ENCODE measurements at places on chromosomes 4 and X.

- DNase-seq, result no peak
These were observed 76.5 kb downstream of the STIM2 start for GRCh38 chr4:26937139-26937538.

DNA sequence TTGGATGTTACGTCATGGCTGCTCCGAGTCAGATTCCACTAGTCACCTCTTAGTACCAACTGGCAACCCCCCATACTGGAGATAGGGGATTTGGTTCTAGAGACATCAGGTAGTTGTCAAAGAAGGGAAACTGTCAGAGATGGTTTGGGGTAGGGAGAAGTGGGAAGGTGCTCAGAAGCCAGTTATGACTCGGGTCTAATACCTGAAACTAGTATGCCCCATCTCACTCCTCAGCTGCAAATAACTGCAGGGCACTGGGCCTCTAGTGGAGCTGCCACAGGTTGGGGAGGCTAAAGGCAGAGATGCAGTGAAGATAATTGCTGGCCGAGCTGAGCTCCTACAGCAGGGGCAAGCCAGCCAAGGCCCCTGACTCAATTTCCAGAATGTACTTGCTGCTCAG lies 30.0 kb downstream of the OTUD6A start:
- no peak for DNase-seq

- DNase-seq, result no peak
These were observed 110.6 kb downstream of the DTHD1 start for GRCh38 chr4:36392024-36392423.

- DNase-seq, result no peak
These were observed 22.7 kb downstream of the JADE1 start for GRCh38 chr4:128832243-128832625.

DNA sequence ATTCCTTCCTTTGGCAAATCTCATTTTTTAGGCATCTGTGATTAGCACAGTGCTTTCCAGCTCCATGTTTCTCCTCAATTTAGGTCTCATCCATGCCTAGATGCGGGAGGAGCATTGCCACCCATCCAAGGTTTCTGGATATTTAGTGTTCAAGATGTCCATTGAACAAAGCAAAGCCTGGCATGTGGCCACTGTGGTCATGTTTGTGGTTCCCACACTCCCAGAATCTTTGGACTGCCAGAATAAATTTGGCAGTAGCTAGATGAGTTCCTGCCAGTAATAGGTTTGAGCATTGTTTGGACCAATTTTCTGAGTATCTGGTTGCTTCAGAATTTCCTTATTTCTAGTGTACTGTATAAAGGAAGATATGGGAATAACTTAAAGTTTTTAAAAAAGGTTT lies 1124.1 kb downstream of the ADGRL3 start:
- DNase-seq, result no peak

DNA sequence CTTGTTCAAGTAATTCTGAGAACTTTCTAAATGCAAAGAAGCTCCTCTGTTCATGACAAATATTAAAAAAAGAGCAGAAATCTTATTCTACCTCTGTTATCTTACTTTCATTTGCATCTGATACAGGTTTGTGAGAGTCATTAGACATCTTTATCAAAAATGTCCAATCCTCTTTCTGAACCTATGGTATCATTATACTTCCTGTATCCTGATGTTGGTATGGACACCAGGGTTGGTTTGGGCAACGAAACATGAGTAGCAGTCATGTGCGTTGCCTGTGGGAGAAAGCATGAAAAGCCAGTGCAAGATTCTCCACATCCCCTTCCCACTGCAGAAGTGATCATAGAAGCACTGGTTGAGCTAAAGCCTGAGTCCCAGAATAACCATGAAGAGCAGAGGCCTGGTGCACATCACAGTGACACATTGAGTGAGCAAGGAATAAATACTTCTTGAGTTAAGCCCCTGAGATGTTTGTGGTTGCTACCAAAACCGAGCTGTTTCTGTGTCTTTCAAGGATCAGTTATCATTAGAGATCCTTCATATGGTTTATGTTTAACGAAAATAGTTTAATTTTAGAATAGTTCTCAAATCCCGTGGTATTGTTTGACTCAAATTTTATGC lies 197.2 kb downstream of the BANK1 start:
- no peak for DNase-seq

- DNase-seq, result no peak
These were observed 61.6 kb downstream of the SYNPO2 start for GRCh38 chr4:118950224-118950623.

GRCh38 chr4:183840311-183840710 lies 64.8 kb upstream of the STOX2 start:
- peak; percentile 88 for DNase-seq

DNA sequence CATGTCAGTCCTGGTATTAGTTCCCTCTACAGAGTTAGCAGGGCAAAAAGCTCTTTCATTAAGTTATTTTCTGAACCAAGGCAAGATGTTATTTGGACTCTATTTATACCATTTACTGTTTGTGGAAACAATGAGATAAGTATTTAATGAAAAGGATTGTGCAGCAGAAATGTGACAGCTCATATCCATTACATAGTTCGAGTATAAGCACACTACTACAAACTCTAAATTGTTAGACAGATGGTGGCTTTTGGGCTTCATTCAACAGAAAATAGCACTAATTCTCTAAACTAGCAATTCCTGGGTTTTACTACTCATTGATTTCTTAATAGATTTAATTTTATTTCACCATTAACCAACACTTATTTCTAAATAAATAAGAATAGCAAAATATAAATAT lies 95.2 kb upstream of the ANK2 start:
- DNase-seq, result no peak

GRCh38 chr4:102868153-102868780 lies 525 bp upstream of the CISD2 start:
- no peak for DNase-seq

DNA sequence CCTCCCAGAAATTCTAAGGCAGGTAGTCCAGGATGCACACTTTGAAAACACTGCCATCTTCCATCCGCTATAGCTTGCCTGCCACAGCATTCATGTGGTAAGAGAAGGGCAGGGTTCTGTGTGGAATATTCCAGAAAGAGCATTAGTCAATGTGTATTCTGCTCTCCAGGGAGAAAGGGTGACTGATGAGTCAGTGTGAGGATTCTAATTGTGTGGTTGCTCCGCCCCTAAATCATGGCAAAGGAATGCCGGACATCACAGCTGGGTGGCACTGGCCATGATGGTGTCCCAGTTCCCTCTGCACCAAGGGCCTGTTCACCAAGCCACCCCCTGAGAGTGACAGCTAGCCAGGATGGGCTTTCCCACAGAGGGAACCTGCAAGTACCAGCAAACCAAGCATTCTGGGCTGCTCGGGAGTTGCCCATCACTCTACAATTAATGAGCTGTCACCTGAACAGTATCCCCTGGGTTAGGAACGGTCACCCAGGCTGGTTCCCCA lies 9.5 kb downstream of the IDS start:
- DNase-seq, result peak; percentile 89

GRCh38 chr4:1356181-1356998 lies 9.4 kb downstream of the UVSSA start:
- DNase-seq, result peak; percentile 67

GRCh38 chr4:32672359-32672758 lies 1952.2 kb downstream of the PCDH7 start:
- no peak for DNase-seq

- no peak for DNase-seq
These were observed 239.4 kb downstream of the SPATA18 start for GRCh38 chr4:52290466-52290865.

DNA sequence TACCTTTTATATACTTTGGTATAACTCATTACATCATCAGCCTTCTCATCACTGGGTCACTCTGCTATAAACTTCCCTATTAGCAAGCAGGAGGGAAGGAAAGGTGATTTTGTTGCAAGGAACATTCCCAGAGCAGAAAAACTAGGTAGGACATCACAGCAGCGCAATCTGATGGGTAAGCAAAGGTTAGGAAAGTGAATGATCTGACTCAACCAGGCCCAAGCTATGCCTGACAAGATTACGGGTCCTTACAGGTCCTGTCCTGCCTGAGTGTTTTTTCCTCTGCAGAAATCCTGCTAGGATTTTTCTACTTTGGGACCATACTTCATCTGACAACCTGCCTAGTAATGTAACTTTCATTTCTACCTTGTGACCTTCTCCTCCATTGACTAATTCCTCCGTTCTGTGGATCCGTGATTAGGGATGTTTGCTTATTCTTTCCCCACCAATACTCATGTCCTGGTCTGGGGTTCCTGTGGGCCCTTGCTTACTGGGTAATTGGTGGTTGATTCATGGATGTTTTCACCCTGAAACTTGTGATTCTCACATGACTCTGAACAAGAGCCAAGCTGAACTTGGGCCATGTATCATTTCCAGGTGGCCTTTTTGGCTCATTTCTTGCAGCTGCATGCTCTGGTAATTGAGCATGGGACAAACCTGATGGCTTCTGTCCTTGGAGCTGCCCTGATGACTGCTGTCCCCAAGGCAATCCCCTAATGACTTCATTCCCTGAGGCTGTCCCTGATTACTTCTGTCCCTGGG lies 111.9 kb upstream of the KIT start:
- peak; percentile 50 for DNase-seq

DNA sequence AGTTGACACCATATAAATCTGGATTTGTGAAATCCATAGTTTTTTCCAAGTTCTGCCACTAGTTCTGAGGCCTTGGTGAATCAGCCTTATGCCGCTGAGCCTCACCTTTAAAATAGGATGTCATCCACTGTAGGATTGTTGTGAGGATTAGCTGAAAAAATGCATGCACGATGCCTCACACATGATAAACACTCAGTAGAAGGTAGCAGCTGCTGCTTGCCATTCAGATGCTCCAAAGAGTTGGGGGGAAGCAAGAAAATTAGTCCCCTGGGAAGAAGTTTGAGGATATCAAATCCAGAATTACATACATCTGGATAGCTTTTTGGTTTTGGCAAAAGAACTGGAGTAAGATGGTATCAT lies 7.4 kb downstream of the MMAA start:
- DNase-seq, result peak; percentile 19

DNA sequence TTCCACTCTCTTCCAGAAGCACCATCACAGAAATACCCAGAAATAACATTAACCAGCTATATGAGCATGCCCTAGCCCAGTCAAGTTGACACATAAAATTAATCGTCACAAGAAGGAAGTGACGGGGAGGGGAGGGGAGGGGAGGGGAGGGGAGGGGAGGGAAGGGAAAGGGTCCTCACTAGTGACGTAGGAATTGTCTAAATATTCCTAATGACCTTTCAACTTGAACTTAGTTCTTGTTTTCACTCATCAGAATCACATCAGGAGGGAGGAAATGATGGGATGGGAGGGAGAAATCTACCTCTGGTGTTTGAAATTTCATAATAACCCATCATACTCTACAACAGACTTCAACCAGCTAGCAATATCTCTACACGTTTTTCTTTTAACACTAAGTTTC lies 52.2 kb upstream of the NOCT start:
- no peak for DNase-seq

DNA sequence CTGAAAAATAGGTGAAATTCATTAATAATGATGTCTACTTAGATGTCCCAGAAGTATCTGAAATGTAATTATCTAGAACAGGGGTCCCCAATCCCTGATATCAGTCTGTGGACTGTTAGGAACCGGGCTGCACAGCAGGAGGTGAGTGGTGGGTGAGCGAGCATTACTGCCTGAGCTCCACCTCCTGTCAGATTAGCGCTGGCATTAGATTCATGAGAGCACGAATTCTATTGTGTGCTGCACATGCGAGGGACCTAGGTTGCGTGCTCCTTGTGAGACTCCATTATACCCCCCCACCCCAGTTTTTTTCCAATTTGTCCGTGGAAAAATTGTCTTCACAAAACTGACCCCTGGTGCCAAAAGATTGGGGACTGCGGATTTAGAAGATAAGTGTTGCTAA lies 458.8 kb downstream of the CCSER1 start:
- no peak for DNase-seq

DNA sequence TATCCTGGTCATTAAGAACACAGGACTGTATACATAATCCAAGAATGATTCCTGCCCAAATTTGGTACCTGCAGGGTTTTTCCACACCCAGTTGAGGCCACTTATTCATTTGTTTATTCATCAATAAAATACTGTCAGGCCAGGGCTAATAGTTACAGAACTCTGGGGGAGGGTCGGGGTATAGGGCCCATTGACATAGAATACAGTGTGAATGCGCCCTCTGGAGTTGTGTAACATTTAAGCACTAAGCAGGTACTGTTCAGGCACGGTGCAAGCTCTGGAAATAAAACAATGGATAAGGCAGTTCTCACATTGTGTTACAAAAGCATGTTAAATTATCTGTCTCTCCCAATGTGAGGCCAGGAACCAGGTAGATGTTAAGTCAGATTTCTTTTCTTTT lies 30.8 kb upstream of the LRBA start:
- DNase-seq, result no peak

- DNase-seq, result no peak
These were observed 60.2 kb upstream of the MAOA start for GRCh38 chrX:43595931-43596330.

DNA sequence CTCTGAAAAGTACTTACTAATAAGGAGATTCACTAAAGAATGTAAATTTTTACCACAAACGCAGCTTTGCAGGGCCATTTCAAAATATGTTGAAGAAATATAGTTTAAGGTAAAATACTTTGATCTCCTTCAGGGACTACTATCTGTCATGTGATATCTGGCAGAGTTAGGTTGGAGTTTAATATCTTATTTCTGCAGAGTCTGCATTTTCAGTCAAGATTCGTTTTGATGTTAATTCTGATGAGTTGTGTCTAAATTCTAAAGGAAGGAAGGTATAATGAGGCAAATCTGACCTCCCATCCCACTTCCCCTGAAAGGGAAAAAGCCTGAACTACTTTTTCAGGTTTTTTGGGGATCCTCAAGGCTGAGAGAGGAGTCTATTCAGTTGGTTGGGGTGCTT lies 123.9 kb upstream of the TECRL start:
- no peak for DNase-seq

DNA sequence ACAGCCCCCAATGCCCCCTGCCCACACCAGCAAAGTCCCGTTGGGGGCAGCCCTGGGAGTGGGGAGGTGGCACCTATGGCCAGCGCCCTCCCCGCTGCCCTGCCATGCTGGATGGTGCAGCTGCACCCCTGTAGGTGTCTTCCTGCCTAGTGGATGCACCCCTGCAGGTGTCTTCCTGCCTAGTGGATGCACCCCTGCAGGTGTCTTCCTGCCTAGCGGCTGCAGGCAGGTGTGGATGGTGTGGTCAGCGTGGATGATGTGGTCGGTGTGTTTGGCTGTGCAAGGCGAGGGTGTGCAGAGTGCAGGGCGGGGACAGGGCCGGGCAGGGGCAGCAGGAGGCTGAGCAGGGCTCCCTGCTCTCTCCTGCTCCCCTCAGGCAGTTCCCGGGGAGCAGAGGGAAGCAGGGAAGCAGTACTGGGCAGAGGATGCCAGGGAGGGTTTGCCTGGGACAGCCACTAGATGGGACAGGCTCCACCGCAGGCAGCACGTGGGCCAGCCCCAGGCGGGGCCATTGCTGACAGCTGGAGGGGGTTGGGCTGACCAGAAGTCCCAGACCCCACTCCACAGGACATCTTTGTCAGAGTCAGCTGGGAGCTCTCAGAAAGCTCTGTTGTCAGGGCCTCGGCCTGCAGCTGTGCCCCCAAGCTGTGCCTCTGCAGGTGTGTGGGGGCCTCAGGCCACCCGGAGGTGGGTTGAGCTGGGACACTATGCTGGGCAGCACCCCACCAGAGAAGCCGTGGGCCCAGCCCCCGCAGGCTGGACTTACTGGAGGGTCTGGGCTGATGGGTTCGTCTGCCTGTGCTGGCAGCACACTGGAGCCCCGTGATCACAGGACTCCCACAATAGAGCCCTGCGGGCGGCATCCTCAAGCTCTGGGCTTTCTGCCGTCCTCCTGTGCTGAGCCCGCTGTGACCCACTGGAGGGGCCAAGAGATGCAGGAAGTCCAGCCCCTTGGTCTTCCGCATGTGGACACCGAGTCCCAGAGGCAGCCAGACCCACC lies 23.7 kb downstream of the DOK7 start:
- DNase-seq, result no peak

Measured in GM23248 (cell line).